ENCODE measurements at places on chromosomes 7 and 10.

- DNase-seq = peak; percentile 55
These were observed 57.0 kb downstream of the CDC123 start for GRCh38 chr10:12252882-12253546.

GRCh38 chr10:80132299-80133139 is at the start of gene PLAC9:
TSS of gene PLAC9 (plus strand) at chr10:80132730. CDS start at chr10:80132763, 33 bp downstream.
- no peak for DNase-seq

- no peak for DNase-seq
These were observed 2.1 kb upstream of the JMJD1C start for GRCh38 chr10:63467841-63468240.

- DNase-seq = no peak
These were observed 2.8 kb downstream of the COPS6 start for GRCh38 chr7:100091411-100092181.

- no peak for DNase-seq
These were observed 87.4 kb downstream of the GALNT11 start for GRCh38 chr7:152112829-152113228.

DNA sequence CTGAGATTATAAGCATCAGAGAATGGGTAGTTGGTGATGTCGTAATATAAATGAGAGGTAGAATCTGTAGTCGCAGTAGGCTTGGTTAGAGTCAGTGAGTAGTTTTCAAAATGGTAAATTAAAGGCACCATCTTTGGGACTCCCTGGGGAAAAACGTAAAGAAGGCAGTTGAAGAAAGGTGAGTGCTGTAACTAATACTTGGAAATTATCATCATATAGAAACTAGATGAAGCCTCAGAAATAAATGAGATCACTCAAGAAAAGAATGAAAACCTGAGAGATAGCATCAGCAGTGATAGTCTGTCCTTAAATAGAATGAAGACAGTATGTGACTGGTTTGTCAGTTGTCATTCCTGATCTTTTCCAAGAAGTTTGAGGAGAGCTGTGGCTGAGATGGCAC is 23.8 kb downstream of the PALS2 start:
- DNase-seq = peak; percentile 10
